ENCODE measurements at places on chromosomes 1 and 21.

DNA sequence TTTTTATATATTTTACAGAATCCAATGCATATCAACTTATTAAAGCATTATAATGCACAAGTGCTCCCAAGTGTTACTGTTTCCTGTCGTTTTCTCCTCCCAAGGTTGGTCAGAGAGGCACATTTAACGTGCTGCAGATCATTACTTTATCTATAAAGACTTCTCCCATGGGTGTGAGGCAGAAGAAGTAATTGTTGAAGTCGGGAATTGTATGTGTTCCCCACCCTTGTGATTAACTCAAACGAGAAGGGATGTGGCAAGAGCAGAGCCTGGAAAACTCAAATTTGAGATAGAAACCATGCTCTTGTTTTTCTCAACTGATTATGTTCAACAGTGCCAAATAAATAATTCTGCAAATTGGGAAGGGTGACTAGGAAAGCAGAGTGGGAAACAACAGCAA, 412.5 kb upstream of the ADAMTS5 start:
- DNase-seq = no peak

DNA sequence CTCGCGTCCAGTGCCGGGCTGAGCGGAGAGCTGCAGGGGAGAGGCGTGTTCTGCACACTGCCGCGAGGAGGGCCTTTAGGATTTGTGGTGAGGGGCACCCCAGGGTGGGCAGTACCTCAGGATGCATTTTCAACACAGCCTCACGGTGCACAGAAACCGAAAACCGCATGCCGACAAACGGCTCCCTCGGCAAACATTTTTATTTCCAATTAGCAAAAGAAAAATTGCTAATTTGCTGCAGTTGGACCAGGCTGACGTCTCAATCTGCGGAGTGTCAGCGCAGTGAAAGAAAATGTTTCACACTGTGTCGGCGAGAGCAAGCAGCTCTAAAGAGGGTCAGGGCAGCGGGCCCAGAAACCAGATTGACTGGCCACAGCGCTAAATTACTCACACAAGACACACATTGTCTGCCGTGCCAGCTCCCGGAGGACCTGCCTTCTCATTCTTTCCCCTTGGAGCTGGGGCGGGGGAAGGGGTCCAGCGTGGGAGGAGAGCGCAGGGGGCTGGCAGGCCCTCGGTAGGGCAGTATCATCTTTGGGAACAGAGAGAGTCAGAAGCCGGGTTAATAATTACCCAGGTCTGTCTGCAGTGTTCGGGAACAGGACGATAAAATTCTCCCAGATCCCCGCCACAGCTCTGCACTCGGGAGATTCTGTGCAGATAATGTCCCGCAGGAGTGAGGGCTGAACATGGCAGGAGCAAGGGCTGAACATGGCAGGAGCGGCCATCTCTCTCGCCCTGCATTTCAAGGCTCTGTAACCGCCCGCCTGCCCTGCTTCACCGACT, 150.2 kb downstream of the PRDM16 start:
- no peak for DNase-seq

GRCh38 chr1:165849353-165850133, 22.1 kb downstream of the UCK2 start:
- no peak for DNase-seq

DNA sequence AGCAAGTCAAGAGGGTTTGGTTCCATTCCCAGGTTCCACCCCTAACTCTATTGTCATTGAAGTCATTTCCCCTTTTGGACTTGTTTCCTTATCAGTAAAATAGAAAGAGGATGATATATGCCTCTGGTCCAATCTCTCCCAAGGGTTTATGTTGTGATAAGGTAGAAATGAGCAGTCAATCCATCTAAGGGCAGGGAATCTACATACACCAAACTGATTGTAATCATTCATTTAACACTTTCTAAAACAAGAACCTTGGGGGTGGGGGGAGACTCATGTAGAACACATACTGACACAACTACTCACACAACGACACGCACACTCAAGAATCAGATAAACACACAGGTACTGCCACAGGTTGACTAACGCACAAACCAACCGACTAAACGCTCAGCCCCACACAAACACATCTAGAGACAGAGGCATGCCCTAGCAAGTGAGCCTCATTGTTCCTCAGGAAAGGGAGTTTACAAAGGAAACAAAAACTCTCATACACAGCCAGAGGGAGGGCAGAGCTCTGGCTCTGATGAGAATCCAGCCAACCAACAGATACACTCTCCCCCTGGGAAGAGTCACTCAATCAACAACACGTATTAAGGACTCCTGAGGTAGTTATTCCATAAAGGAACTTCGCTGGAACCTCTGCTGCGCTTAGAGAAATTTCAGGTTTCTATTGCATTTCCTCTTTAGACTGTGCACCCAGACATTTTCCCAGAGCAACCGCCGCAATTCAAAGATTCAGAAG, 1.0 kb downstream of the F11R start:
- no peak for DNase-seq

DNA sequence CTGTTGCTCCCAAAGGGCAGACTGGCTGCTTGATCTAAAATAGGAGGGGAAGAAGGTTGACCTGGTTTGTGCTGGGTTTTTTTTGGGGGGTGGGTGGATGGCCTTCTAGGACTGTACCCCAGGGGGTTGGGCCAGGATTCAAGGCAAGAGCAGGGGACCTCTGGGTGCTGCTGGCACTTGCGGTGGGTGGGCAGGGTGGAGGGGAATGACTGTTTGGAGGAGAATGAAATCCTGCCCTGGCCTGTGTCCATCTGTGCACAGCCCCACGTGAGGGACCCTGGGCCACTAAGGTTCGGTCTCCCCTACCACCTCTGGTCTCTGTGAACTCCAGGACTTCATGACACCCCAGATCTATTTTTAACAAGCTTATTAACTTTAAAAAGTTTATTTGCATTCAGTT, 414.2 kb downstream of the PTPRU start:
- DNase-seq = no peak

Data from CD4-positive, alpha-beta T cell treated with Interferon alpha-2 for 1 hour (primary cell).